CD4-positive, alpha-beta T cell treated with Interleukin-17A for 4 hours (primary cell): ENCODE measurements at places on chromosomes 13 and 19.
A peak's percentile ranks its signal among the peaks of the same experiment; 100 is the strongest.

DNA sequence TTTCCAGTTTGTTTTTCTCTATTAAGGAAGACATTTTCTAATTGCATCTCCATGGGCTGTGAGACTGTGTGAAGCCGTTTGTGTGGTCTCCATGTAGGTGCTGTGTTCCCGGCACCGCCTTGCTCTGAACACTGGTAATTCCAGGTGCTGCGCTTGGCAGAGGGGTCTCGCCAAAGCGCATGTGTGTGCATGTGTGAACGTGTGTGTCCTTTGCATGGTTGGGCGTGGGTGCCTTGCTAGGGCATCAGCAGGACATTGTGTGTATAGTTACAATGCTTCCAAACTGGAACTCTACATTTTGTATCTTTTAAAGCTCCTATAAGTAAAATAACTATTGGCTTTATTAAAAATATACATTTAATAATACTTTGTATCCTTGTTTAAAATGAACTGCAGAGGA lies 9.8 kb upstream of the GPI start:
- no peak for DNase-seq

GRCh38 chr13:85724546-85725432 lies 74.4 kb downstream of the SLITRK6 start:
- no peak for DNase-seq

DNA sequence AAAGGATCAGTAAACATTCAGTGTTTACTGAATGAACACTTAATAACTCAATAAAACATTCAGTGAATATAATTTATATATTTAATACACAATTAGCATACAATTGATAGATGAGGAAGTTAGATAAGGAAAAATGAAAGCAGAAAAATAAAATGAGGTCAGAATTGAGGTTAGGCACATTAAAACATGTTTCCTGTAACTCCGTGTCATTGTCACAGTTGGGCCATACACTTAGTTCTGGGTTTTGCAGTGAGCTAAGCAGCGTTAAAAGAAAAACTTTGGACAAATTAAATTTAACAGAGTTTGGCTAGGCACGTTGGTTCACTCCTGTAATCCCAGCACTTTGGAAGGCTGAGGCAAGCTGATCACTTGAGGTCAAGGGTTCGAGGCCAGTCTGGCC lies 71.4 kb downstream of the MIPEP start:
- DNase-seq = no peak

- DNase-seq = peak; percentile 90
These were observed 924 bp downstream of the TRAPPC5 start for GRCh38 chr19:7681340-7682174.

- DNase-seq = no peak
These were observed 116.6 kb downstream of the PCDH17 start for GRCh38 chr13:57748096-57748495.

DNA sequence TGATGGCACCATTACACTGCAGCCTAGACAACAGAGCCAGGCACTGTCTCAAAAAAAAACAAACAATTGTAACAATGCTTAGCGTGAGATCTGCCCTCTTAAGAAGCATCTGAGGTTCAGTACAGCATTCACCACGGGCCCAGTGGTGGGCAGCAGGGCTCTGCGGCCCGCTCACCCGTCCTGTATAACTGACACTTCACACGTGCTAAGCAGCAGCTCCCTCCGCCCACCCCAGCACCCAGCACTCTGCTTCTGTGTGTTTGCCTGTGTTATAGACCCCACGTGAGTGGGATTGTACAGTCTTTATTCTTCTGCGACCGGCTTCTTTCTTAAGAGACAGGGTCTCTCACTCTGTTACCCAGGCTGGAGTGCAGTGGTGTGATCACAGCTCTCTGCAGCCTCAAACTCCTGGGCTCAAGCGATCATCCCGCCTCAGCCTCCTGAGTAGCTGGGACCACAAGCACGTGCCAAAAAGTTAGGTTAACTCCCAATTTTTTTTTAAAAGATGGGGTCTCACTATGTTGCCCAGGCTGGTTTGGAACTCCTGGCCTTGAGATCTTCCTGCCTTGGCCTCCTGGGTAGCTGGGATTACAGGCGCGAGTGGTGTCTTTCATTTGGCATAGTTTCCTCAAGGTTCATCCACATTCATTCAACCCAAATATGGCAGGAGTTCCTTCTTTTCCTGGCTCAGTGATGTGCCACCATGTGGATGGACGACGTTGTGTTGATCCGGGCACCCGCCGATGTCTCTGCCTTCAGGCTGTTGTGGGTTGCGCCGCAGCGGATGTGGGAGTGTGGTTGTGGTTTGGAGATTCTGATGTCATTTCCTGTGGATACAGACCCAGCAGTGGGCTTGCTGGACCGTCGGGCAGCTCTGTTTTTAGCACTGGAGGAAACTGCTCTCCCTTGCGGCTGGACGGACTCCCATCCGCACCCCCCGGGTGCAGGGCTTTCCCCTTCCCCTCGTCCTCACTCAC lies 170.0 kb downstream of the KDM4B start:
- peak; percentile 76 for DNase-seq

DNA sequence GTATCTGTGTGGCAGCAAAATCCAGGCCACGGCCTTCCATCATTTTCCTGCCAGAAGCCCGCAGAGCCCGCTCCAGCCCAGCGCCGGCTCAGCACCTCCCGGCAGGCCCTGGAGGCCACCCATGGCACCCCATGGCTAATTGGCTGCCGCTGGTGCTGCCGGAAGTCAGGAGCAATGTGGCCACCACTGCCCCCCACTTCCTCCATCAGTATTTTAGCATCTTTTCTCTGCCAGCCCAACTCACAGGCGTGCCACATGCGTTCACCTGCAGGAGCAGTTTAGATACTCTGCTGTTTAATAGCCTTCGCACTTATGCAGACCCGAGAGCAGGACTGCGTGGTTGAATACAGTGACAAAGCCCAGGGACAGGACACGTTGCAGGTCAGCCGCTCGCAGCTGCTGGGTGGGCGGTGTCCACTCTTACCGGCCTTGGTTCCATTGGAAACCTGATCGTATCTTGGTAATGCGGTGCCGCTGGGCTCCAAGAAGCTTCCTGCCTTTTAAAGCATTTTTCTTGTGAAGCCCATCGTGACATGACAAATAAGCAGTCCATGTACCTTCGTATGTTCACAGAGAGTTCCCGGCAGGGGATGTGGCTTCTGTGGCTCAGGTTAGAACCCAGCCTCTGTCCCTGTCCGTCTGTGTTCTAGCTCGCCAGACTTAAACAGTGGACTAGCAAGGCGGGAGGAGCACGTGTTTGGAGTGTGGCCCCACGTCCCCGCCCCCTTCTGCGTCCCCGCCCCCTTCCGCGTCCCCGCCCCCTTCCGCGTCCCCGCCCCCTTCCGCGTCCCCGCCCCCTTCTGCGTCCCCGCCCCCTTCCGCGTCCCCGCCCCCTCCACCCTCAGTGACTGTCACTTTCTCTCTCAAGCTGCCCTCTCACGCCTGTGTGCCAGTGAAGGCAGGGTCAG lies 162.0 kb upstream of the SOX1 start:
- DNase-seq = no peak

DNA sequence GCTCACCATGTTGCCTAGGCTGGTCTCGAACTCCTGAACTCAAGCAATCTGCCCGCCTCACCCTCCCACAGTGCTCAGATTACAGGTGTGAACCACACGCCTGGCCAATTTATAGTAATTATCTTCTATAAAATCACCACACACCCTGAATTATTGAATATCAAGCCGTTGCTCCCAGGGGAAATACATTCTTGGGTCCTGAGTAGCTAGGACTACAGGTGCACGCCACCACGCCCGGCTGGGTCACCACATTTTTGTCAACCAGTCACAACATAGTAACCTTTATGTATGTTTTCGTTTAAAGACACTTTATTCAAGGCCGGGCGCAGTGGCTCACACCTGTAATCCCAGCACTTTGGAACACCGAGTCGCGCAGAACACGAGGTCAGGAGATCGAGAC lies 8.3 kb downstream of the CBLC start:
- no peak for DNase-seq
